Activated CD4-positive, alpha-beta T cell treated with anti-CD3 and anti-CD28 coated beads, Interleukin-2, amount 10 ng/mL, durations not matched to agents 7 days and 5 days (primary cell): ENCODE measurements at places on chromosomes 1 and 21.

GRCh38 chr1:209324901-209325871, 258.3 kb upstream of the CAMK1G start:
- no peak for DNase-seq

DNA sequence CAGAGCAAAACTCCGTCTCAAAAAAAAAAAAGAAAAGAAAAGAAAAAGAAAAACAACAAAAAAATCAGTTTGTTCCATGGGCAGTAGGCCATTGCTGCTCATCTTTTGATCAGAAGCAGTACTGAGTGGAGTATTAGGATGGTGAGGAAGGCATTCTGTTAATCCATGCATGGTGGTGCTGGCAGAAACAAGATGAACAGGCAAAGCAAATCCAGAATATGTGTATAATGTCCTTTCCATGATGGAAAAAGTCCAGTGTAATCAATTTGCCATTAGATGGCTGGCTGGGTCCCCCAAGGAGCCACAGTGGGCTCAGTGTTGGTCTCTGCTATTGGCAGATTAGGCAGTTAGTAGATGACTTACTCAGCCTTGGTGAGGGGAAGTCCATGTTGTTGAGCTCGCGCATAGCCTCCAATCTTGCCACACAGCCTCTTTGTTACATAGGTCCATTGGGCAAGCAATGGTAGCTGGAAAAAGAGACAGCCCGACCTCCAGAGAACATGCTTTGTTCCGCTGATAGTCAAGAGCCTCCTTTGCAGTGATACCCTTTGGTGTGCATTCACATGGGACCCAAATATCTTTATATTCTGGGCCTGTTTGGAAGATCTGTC, 23.3 kb downstream of the H3-3A start:
- no peak for DNase-seq

GRCh38 chr1:12488666-12489354, 129.2 kb downstream of the DHRS3 start:
- DNase-seq: no peak

GRCh38 chr1:204572923-204573922, 57.0 kb downstream of the MDM4 start:
- no peak for DNase-seq

- no peak for DNase-seq
These were observed 73.7 kb downstream of the KCNN3 start for GRCh38 chr1:154796303-154796892.

DNA sequence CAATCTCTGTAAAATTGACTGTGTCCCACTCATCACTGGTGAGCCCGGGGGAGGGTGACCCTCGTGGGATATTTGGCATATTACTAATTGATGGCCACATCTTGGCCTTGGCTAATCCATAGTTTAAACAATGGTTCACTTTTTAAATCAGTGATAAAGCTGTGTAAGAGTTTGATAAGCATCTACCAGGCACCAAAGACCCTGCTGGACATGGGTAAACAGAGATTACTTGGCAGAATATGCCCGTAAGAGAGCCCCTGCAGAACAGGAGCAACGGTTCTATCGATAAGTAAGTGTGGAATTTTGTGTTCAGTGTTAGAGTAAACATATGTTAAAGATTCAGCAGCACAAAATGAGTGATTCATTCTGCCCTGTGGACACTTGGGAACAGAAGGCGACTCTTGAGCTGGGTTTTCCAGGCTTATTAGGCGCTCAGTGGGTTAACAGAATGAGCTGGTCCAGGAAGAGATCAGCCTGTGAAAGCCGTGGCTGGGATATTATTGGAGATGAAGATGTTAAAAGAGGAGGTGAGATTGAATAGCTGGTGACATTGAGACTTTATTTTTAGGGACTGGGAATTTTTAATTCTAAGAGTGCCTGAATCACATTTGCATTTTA, 55.9 kb downstream of the CNST start:
- no peak for DNase-seq

GRCh38 chr1:203060115-203060514, 25.7 kb downstream of the MYOG start:
- DNase-seq: no peak

DNA sequence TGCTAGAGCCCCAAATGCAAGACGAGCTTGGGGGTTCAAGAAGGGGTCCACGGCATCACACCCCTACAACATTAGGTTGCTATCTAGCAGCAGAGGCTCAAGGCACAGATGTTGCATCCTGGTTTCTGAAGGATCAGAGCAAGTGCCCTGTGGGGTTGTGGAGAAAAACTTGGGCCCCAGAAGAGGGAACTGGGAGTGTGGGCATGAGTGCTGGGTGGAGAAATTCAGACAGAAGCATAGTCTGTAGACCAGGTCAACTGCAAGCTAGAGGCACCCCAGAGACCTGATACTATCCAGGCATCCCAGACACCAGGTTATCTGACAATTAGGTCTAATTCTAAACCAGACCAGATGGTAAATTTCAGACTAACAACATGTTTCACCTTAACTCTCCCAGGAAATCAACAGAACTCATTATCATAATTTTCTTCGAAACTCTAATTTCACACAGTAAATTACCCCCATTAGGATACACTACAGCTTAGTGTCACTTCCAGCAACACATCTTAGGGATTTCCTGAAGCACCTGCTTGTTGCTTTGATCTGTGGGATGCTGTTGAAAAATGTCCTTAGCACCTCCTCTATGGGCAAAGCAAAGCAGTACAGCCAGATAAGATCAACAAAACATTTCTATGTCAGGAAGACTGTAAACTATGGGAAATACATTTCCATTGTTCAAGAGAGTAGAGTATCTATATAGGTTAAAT, 179.3 kb downstream of the VAV3 start:
- peak; percentile 9 for DNase-seq

- peak; percentile 50 for DNase-seq
These were observed 397.9 kb downstream of the HHAT start for GRCh38 chr1:210726621-210727020.

- DNase-seq: no peak
These were observed 78.4 kb downstream of the HS2ST1 start for GRCh38 chr1:86992861-86993260.

DNA sequence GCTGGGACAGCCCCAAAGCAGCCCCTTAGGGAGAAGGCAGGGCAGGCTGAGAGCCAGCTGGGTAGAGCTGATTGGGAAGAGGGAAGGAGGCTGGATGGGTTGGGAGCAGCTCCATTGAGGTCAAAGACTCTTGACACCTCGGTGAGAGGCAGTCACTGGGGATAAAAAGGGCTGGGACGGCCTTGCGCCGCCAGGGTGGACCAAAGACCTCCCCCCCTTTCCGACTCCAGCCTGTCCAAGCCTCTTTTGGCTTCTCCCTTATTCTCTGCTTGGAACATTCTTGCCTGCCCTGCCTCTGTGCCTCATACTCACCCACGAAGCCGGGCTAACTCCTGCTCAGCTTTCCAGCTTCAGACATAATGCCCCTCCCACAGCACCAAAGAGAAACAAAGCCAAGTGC, 51.1 kb downstream of the LRRC38 start:
- DNase-seq: no peak

DNA sequence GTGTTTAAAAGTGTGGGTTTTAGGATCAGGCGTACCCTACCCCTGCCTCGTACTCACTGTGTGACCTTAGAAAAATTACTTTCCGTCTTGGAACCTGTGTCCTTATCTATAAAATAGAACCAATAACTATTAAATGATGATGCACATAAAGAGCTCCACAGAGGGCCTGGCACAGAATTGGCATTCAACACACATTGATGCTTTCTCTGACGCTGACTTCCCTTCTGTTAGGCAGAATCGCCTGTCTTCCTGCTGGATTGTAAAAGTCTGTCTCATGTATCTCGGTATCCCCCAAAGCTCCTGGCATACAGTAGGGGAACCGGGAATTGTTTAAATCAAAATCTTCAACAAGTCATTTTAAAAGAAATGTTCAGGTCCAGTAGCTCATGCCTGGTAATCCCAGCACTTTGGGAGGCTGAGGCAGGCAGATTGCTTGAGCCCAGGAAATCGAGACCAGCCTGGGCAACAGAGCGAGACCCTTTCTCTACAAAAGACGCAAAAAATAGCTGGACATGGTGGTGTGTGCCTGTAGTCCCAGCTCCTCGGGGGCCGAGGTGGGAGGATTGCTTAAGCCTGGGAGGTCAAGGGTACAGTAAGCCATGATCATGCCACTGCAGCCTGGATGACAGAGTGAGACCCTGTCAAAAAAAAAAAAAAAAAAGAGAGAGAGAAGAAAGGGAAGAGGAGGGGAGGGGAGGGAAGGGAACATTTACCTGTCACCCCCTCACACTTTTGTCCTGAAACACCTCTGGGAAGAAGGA, 41.3 kb upstream of the FHAD1 start:
- no peak for DNase-seq

DNA sequence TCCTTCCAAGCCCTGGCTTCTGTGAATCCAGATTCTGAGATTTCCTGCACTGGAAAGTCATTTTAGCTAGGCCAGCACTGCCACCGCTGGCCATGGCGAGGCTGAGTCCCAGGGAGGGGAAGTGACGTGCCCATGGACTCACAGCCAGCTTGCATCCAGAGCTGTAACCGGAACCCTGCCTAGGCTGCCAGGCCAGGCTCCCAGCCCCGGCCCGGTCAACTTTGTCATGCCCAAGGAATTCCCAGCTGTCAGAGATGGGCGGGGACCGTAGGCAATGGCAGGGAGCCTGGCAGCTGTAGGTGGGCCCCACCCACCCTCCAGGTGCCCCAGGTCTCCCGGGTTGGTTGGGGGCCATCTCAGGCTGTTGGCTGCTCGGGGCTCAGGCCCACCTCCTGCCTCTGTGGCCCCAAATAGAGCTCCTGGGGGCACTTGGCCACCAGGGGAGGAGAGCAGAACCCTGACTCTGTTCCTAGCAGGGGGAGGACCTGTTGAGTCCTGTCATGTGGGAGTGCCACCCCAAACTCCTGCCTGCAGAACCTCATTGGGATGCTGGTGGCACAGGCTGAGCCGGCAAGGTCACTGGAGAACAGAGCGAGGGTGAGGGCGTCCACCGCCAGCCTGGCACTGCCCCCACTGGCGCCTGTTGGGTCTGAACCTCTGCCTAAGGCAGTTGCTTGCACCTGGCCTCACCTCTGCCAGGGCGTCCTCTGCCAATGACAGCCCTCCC, 57.8 kb downstream of the FOXO6 start:
- DNase-seq: no peak

GRCh38 chr1:244085891-244086290, 34.8 kb downstream of the ZBTB18 start:
- DNase-seq: no peak

DNA sequence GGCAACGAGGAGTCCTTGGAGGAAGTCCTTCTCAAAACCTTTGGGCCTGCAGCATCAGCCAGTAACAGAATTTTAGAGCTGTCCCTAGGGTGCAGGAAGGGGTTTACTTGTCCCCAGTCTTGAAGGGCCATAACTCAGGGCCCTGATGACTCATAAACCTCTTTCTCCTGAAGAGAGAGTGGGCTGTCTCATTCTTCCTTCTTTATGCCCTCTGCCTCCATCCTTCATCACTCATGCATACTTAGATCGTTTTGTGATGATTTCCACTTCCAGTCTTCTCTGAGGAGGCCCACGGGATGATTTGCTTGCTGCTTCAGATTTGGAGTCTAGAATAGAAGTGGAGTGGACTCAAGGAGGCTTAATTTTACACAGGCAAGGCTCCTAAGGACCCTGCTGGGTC, 60.2 kb downstream of the NDUFS5 start:
- no peak for DNase-seq

DNA sequence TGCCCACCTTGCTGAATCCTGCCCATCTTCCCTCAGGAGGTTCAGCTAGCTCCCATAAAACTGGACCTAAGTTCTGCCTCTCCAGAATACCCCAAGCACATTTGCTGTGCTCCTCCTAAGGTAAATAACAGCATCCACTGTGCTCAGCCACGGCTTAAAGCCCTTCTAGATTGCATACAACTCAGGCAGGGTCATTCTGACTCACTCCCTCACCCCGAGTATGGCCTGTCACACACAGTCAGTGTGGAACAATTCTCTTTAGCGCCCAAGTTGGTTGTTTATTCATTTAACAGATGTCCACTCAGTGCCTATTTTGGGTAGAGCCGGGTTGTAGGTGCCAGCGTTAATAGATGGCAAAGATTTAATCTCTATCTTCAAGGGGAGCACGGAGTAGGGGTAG, 147.5 kb upstream of the EDN2 start:
- DNase-seq: no peak

DNA sequence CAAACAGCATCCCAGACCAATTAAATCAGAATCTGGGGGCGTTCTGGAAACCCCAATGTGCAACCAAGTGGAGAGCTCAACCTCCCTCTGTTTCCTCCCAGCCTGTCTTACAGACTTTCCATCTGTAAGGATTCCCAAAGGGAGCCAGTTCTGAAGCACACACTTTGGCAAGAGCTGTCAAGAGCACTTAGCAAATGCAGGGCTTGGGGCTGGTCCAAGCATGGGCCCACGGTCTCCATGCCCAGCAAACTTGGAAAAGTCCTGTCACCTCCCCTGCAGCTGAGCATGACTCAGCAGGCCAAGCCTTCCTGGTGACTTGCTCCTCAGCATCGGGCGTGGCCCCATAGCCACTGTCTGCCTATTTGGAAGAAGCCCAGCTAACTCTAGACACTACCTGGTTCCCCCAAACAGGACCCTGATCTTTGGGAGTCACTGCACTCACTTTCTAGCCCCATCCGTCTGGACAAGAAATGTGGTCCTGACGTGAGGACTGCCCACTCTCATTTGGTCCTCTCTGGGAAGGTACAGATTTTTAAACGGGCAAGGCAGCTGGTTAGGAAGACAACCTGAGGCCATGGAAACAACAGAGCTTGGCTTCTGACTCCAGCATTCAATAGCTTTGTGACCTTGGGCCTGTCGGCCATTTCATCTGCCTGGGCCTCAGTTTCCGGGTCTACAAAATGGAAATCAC, 16.9 kb downstream of the SLC2A1 start:
- no peak for DNase-seq

GRCh38 chr1:183239220-183239742, 53.2 kb downstream of the LAMC2 start:
- DNase-seq: no peak

- no peak for DNase-seq
These were observed 48.7 kb upstream of the KIF1B start for GRCh38 chr1:10161541-10162290.

- DNase-seq: no peak
These were observed 56.8 kb downstream of the ITGB3BP start for GRCh38 chr1:63466181-63466580.

GRCh38 chr1:90502696-90503095, 214.4 kb downstream of the BARHL2 start:
- DNase-seq: no peak

GRCh38 chr21:37193006-37193405, 74.1 kb downstream of the VPS26C start:
- DNase-seq: no peak

GRCh38 chr1:67316180-67316902, 8.7 kb downstream of the IL12RB2 start:
- no peak for DNase-seq

- no peak for DNase-seq
These were observed 111.8 kb downstream of the POU2F1 start for GRCh38 chr1:167332503-167332902.

DNA sequence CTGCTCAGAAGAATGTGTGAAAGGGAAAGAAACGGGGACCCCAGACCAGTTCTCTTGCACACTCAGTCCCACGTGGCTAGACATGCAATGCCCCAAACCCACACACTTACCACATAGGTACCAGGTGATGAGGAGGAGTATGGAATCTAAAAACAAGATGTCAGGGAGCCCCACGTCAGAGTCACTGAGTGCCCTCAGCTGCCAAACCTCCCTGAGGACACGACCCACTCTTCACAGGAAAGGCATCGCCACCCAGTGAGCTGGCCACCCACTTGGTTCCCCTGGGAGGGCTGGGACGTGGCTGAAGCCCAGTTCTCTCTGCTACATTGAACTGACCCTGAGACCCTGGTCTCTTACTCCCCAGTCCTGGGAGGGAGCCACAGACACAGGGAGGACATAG, 41.4 kb downstream of the MRPL37 start:
- DNase-seq: no peak
